ENCODE measurements at places on chromosomes 2 and 18.

DNA sequence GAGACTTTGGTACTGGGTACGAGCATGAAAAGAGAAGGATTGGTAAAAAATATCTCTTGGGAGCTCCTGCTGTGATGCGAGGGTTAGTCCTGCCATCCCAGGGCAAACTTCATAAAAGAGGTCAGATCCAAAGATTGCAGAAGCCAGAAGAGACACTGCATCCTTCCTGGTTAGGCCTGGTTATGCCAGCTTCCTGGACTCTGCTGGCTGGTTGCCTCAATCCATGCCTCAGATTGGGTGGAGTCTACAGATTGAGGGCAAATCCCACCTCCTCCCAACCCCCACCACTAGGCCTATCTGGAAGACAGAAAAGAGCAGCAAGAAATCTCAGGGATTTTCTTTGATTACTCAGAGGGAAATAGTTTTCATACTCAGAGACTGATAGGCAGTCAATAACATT lies 5.3 kb upstream of the ACADL start:
- peak; percentile 27 for DNase-seq

- no peak for DNase-seq
These were observed 115.1 kb downstream of the NAB1 start for GRCh38 chr2:190763901-190764514.

GRCh38 chr2:146651361-146651760 lies 1193.5 kb upstream of the ACVR2A start:
- no peak for DNase-seq

DNA sequence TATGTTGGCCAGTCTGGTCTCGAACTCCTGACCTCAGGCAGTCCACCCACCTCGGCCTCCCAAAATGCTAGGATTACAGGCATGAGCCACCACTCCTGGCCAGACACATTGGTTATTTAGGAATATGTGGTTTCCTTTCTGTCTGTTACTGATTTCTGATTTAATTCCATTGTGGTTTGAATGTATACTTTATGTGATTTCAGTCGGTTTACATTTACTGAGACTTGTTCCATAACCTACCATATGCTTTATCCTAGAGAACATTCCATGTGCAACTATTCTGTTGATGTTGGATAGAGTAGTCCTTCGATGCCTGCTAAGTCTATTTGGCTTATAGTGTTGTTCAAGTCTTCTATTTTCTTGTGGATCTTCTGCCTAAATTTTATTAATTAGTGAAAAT lies 1.6 kb upstream of the CCL20 start:
- no peak for DNase-seq

DNA sequence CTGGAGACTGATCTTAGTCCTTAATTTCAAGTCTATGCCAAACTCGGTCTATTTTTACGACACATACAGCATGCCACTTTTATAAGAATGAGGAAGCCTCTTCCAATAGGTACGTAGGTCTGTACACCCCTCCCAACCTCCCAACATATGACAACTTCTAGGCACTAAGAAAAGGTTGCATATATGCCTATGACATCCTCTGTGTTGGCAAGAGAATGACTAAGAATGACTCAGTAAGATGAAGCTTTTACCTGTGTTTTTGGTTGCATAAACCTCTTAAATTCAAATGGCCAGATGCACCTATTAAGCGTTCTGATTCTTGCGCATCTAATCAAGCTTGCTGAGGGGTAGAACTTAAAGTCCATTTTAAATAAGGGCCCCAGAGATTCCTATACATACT lies 586.4 kb upstream of the ZEB2 start:
- DNase-seq: no peak

- no peak for DNase-seq
These were observed 217.9 kb downstream of the NAPG start for GRCh38 chr18:10743766-10744165.

- no peak for DNase-seq
These were observed 163.4 kb downstream of the LDLRAD4 start for GRCh38 chr18:13381944-13382365.

DNA sequence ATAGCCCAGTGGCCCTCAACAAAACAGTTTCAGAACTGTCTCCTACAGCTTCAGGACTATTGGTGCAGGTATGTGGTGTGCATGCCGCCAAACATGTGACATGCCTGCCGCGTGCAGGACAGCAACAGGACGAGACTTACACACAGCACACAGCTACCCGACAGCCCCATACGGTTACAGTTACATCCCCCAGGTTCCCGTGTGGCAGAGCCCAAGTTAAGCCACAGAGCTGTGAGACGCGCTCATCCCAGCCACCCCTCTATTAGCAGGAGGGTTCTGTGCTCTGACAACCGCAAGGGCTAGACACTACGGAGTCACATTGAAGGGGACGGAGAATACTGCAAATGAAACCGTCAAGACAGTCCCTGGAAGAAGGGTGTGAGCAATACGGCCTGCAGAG lies 16.4 kb upstream of the TUBB6 start:
- no peak for DNase-seq

DNA sequence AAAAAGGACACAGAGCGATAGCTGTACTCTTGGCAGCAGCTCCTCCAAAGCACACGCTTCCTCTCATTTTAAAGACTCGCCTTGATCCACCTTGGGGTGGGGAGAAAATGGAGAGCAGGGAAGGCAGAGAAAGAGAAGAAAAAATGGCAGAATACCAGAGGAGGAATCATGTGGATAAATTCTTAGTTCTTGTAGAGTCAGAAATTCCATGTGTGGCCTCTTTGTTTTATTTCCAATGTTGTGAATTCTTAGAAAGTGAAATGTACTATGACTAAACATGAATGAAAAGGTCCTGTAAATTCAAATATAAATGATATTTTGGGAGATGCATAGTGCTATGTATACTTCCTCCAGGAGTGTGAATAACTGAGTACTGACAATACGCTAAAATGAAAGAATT lies 89.7 kb upstream of the SESTD1 start:
- DNase-seq: no peak

- no peak for DNase-seq
These were observed 17.6 kb downstream of the ADAM17 start for GRCh38 chr2:9538000-9538507.

DNA sequence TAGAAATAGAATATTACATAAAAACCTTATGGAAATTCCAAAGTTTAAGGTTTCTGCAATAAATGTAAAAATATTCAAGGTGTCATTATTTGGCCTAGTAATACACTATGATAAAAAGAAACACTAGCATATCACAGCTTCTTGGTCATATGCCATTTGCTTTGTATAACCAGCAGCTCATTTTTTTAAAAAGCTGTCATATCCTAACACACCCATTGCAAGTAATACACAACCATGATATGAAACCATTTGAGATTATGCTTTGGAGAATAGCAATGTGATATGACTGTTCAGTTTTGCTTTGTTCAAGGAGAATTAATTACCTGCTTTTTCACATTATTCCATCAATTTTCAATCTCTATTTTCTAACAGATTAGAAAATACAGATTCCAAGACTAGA lies 149.0 kb downstream of the IKZF2 start:
- DNase-seq: no peak

DNA sequence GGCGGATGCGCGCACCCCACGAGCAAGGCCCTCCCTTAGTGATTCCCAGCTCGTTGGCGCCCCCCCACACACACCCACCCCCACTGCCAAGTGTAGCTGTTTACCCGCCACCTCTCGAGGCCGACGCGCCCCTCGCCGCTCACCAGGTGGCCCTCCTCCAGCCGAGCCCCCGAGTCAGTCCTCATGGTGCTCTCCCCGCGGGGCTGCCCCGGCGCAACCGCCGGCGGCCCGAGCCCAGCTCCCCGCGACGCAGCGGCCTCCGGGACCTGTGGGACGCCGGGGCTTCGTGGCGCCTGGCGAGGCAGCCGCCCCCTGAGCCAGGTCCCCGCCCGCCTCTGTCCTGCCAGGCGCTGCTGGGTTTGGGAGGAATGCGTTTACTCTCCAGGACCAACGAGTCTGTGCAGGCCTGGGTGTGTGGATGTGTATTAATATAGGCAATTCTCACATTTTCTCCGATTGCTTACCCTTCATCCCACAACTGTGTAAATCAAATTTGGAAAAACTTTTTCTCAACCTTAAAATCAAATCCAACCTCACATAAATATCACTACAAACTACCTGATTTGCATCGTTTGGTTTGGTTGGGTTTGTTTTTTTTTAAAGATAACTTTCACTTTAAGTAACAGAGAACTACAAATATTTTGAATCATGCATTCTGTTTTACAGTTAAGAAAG lies at the start of gene TMEM237:
TSS of gene TMEM237 (minus strand) at position 288 of the 675 bp plus-strand sequence. CDS start at position 185, 103 bp downstream.
- peak; percentile 58 for DNase-seq

DNA sequence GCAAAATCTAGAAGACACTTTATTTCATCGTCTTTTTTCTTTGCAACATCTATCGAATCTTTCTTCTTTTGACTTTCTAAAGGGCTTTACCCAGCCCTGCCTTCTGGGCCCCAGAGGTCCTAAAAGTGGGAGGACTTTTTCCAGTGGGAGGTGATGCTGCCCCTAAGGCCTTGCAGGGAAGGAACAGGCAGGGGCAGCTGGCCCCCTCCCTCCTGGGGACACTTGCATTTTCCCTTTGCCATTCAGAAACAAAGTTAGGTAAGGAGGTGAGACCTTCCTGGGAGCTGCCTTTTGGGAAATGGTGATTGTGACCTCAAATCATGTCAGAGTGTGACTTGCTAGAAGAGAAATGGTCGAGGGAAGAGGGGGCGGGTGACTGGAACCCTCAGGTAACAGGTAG lies 132.7 kb downstream of the GLI2 start:
- DNase-seq: no peak

GRCh38 chr18:76255070-76255683 lies 239.9 kb downstream of the ZNF516 start:
- no peak for DNase-seq

DNA sequence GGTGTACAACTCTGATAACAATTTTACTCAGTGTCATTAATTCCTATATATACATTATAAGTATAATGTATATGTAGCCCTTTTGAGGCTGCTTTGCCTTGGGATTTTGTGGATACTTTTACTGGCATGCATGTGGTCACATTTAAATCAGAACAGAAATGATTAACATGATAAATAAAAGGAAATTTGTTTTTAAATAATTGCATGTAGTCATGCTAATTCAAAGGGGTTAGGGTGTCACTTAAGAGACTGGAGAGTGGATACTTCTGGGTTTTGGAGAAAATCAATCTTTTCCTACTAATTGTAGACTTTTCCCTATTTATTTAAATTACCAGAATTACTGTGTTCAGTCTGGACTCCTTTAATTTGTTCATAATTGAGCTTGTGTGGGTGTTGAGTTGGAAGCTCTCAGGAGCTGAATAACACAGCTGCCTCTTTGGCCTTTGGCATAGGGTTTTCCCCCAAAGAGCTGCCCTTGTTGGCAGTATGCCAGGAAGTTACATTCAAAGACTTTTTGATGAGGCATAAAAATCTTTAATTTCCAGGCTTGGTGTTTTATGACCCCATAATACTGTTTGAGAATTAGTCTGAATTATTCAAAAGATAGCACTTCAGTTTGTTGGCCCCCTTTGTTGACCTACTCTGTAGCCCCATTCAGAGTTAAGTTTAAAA lies 484.7 kb upstream of the NRP2 start:
- no peak for DNase-seq

- no peak for DNase-seq
These were observed 223.3 kb upstream of the ATP5MC3 start for GRCh38 chr2:175404839-175405238.

- DNase-seq: no peak
These were observed 253.2 kb upstream of the CTAGE1 start for GRCh38 chr18:22670914-22671313.

DNA sequence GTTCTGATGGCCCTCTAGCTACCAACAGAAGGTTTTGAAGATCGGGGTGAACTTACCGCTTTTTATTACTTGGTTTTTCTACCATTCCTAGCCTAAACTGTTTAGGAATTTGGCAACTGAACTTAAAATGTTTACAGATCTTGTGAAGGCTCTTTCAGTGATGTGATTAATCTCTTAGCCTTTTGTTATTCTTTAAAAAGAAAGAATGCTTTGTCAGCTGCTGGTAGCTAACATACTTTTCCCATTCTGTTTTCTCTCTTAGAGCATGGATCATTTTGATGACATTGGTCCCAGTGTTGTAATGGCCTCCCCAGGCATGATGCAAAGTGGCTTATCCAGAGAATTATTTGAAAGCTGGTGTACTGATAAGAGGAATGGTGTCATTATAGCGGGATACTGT lies 18.1 kb downstream of the CPSF3 start:
- DNase-seq: no peak

DNA sequence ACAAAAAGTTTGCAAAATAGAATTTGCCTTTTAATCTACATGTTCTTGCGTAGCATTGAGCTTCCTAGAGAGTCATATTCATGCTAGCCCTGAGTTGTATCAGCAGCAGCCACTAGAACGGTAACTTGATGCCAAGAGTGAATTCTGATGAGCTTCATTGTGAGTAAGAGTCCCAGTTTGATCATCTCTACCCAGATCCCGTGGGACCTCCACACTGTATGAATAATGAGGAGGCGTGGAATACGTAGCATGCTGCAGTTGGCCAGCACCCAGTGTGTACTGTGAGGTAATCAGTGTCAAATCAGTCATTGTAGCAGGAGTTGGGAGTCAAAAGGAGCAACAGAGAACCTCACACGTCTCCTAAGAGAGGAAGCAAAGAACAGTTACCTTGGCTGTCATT lies 197.9 kb downstream of the NEDD4L start:
- no peak for DNase-seq

- DNase-seq: peak; percentile 71
These were observed 19.7 kb downstream of the ATP6V1C2 start for GRCh38 chr2:10741139-10741538.

DNA sequence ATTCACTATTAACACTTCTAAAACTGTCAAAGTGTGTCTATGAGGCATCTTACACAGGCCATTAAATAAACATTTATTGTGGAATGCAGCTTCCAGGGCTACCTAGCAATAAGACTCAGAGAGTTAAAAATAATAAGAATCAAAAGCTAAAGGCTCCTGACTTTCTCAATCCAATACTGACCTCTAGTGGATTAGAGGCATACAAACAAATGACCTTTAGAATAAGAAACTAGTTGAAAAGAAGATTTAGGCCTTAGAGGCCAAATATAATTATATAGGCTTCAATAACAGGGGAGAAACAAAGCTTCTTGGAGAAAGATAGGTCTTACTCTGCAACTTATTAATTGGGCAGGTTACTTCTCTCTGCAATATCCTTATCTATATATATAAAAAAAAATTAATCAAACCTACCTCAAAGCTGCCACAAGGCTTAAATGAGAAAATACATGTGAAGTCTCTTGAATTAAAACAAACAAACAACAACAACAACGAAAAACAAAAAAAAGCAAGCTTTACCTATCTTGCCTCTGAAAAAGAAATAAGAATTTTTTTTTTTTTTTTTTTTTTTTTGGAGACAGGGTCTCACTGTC lies 246.1 kb downstream of the EXOC6B start:
- peak; percentile 59 for DNase-seq

GRCh38 chr2:24380820-24381219 lies 20.5 kb upstream of the ITSN2 start:
- peak; percentile 72 for DNase-seq

GRCh38 chr2:201256082-201256481 lies 4.3 kb upstream of the CASP8 start:
- no peak for DNase-seq

DNA sequence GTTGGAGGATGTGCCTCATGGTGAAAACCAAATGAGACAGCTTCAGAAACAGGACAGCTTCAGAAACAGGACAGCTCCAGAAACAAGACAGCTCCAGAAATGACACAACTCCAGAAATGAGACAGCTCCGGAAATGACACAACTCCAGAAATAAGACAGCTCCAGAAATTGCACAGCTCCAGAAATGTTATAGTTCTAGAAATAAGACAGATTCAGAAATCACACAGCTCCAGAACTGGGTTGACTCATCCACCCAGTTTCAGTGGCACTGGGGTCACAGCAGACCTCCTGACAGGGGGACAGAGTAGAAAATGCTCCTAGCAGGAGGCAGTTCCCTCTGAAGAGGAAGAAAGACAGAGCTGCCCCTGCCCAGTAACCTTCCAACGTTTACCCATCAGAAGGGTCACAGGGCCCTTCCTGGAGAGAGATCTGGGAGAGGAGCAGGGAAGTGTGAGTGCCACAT lies 26.9 kb upstream of the COL6A3 start:
- DNase-seq: no peak
